A172 (cell line): ENCODE measurements at places on chromosomes 5 and 9.

DNA sequence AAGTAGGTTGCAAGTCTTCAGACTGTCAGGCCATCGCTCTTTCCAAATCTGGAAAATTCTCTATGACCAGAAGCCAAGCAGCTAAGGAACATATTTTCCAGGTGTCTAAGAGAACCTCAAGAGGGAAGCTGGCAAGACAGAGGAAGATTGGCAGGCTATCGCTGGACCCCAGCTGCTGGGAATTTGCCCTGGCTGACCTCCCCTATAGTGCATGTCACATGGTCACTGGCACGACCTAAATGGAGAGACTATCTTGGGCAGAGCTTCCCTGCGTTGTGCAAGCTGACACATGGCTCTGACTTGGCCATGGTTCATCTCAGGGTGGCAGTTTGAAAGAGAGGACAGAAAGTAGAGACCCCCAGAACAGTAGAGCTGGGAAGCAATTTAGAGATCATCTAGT, 104.9 kb upstream of the ZNF618 start:
- no peak for DNase-seq

GRCh38 chr9:135183528-135184180, 96.2 kb downstream of the OLFM1 start:
- no peak for DNase-seq

- no peak for DNase-seq
These were observed 23.7 kb upstream of the UBAP2 start for GRCh38 chr9:34072410-34072809.

GRCh38 chr9:1917396-1917935, 97.7 kb upstream of the SMARCA2 start:
- DNase-seq = no peak

- peak; percentile 78 for DNase-seq
These were observed 105.9 kb downstream of the GADD45G start for GRCh38 chr9:89710697-89711096.

DNA sequence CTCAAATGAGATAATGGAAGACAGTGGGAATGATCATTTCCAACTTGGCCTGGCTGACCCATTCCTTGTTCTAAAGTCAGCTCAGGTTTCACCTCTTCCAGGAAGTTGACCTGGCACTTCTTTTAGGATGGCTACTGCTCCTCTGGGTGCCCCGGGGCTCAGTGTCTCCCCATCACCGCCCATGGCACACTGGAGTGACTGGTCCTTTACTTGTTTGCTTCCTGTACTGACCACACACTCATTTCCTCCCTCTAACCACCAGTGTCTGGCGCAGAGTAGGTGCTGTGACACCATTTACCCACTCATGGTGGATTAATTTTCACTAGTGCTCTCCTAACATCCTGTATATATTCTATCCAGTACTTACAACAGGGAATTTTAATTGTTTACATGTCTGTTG, 183.5 kb downstream of the CDK5RAP2 start:
- no peak for DNase-seq

- DNase-seq = no peak
These were observed 17.0 kb downstream of the MARCHF3 start for GRCh38 chr5:127013407-127013806.
